ENCODE measurements at places on chromosomes 12 and 14.

GRCh38 chr14:97377550-97377949 is 580.4 kb downstream of the VRK1 start:
- DNase-seq: no peak

DNA sequence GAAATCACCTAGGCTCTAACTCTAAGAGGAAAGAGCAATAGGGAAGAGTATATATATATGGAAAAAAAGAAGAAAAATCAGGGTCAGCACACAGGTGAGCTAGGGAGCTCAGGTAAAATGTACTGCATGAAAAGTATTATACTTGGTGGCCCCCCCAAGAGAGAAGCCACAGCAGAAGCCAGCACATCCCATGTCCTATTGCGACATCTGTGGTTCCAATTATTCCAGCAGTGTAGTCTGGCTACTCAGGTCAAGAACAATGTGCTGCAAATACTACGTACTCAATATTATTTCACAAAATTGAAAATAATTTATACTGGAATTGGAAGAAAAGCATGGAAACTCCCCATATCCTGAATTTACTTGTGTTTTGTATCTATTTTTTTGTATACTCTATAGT is 85.5 kb downstream of the CEP83 start:
- no peak for DNase-seq

- DNase-seq: no peak
Measured at GRCh38 chr12:108640802-108641445, 7.2 kb upstream of the SELPLG start.

GRCh38 chr12:84694116-84694515 is 218.5 kb downstream of the SLC6A15 start:
- DNase-seq: no peak

- no peak for DNase-seq
Measured at GRCh38 chr12:101713059-101713682, 15.7 kb downstream of the CHPT1 start.

DNA sequence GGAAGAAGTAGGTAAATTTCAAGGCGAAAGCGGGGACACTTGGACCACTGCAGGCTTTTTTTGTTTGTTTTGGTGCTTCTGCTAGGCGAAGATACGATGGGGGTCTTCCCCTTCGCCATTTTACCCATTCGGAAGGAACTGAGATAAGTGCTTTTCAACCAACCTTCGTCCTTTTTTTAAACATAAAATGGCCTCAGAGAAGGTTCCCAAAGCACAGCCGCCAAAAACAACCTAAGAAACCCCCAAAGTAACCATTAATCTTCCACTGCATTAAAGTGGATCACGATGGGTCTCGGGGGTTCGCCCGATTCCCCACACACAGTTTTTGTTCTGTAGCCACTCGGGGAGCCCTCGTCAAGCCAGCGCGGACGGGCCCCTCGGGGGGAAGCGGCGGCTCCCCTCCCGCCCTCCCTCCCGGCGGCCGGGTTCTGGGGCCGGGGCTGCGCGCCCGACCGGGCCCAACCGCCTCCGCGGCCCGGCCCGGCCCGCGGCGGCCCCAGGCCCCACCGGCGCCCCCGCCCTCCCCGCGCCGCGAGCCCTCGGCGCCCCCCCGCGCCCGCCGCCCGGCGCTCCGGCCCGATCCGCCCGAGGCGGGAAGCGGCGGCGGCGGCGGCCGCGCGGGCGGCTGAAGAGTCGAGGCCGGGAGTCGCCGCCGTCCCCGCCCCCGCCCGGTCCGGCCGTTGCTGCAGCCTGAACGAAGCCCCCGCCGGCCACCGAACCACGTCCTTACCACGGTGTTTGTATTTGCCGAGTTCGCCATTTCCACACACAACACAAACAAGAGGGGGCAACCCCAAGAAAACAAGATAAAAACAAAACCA is 790 bp downstream of the GTF2A1 start:
- DNase-seq: peak; percentile 30

DNA sequence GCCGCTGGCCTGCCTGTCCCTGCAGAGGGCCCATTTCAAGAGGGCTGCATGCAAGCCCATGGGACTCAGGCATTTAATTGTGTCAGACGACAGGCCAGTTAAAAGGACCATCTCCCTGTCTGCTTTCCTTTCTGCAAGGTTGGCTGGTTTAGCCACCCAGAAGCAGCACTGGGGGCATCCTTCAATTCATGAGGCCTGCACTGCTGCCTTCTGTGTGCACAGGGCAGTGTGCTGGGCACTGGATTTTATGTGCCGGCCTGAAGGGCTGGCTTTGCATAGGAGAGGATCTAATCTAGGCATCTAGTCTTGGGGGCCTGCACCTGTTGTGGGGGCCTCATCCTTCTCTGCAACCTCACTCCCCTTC is 114.1 kb upstream of the FKBP4 start:
- no peak for DNase-seq

- DNase-seq: peak; percentile 50
Measured at GRCh38 chr14:21734457-21735074, 60.9 kb upstream of the OR4E1 start.

DNA sequence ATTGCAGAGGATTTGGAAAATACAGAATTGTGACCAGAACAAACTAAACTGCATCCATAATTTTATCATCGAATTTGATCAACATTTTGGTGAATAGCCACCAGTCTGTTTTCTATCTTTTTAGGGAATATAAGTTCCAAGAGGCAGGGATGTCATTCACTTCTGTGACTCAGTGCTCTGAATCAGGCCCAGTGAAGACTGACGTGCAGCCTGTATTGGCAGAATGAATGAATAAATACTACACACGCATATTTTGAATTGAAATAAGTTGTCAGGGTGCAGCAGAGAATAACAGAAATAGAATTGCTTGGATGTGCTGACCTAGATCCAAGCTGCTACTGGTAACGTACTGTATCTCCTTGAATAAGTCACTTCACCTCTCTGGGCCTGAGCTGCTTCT is 1.3 kb upstream of the EMP1 start:
- no peak for DNase-seq

DNA sequence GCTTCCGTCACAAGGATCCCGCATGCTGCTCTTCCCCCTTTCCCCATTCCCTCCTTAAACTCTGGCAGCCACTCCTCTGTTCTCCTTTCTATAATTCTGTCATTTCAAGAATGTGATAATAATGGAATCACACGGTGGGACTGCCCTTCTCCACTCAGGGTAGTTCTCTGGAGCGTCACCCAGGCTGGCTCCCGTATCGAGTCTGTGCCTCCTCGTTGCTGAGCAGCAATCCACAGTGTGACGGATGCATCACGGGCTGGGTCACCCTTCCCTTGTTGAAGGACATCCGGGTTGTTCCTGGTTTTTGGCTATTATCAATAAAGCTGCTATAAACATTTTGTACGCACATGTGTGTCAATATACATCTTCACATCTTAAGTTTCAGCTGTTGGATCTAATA is 5.7 kb upstream of the SYNE3 start:
- DNase-seq: no peak

- no peak for DNase-seq
Measured at GRCh38 chr12:92064422-92064821, 81.2 kb downstream of the BTG1 start.

DNA sequence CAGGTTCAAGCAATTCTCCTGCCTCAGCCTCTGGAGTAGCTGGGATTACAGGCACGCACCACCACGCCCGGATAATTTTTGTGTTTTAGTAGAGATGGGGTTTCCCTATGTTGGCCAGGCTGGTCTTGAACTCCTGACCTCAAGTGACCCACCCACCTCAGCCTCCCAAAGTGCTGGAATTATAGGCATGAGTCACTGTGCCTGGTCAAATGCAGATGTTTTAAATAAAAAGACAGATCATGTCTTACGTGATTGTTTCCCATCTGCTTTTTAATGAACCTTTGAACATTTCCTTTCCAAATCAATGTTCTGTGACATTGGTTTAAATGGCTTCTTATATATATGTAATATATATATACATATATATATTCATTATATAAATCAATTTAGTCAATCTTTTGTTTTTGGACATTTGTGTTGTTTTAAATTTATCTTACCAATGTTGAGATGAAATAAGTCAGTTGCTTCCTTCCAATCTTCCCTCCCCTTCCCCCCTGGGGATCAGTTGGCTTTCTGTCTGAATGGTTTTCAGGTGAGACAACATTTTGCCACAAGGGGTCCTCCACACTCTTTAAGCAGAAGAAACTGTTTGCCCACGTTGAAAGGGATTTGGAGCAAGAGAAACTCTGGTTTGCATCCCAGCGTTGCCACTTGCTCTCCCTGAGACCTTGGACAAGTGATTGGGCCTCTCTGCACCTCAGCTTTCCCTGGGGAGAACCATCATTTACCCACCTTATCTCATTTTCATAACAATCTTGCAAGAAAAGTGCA is 47.6 kb upstream of the RBM19 start:
- DNase-seq: peak; percentile 30

GRCh38 chr14:52413729-52414408 is 99.8 kb downstream of the PTGER2 start:
- DNase-seq: no peak

DNA sequence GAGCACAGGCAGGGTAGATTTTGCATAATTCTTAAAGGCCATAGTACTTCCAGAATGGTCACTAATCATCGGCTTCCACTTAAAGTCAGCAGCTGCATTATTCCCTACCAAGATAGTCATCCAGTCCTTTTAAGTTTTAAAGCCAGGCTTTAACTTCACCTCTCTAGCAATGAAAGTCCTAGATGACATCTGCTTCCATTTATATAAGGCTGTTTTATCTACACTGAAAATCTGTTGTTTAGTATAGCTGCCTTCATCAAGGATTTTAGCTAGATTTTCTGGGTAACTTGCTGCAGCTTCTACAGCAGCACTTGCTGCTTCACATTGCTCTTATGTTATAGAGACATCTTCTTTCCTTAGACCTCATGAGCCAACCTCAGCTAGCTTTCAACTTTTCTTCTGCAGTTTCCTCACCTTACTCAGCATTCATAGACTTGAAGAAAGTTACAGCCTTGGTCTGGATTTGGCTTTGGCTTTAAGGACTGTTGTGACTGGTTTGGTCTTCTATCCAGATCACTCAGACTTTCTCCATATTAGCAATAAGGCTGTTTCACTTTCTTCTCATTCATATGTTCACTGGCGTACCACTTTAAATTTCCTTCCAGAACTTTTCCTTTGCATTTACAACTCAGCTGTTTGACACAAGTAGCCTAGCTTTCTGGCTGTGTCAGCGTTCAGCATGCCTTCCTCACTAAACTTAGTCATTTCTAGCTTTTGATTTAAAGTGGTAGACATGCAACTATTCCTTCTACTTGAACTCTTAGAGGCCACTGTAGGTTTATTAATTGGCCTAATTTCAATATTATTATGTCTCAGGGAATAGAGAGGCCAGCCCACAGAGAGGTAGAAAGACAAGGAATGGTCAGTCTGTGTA is 209.9 kb upstream of the GARIN2 start:
- DNase-seq: no peak

All from SW480 (cell line).